GM12864 (cell line): ENCODE measurements at places on chromosomes 3 and 15.

DNA sequence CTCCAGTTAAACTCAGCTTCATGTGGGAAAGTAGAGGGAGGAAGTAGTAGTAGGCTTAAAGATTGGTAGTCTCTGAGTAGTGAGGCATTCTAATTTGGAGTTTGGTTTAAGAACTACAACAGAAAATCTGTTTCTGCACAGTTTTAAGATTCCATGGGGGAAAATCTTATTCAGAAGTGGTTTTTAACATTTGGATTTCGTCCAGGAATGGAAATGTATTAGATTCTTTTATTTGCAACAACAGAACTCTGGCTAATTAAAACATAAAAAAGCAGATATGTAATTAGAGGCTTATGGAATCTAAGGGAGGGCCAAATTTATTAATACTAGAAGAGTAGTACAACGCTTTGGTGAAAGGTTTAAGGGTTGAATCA lies 36.0 kb downstream of the NECTIN3 start:
- DNase-seq: no peak

DNA sequence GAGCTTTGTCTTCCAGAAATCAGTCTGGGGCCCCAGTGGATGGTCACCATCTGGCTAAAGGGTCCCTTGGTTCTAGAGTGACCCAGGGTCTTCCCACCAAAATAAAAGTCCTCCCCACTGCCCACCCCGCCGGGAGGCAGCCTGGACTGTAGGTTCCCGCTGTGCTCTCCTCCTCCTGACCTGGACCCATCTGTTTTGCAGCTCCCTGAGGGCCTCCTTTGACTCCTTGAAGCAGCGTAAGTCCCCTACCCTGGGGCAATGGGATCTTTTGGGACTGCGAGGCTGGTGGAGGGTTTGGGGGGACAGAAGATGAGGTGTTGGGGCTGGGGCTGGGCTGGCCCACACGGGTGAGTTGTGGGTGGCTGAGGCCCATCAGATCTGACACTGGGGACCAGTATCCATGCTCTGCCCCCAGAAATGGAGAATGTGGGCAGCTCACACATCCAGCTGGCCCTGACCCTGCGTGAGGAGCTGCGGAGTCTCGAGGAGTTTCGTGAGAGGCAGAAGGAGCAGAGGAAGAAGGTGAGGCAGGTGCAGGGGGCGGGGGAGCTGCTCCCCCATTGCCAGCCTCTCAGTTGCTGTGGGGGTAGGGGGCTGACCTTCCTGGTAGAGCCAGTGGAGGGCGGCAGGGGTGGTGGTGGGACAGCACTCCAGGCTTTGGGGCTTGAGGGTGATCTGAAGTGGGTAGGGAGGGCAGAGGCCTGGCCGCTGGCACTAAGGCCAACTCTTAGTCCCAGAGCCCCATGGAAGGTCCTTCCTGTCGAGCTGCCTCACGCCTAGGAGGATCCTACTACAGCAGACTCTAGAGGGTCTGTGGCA lies 30.4 kb downstream of the PSTPIP1 start:
- DNase-seq: no peak

- DNase-seq: no peak
Observed at GRCh38 chr3:178480274-178480673, 56.0 kb upstream of the KCNMB2 start.

GRCh38 chr3:197520311-197521276 lies 35.2 kb downstream of the BDH1 start:
- no peak for DNase-seq

DNA sequence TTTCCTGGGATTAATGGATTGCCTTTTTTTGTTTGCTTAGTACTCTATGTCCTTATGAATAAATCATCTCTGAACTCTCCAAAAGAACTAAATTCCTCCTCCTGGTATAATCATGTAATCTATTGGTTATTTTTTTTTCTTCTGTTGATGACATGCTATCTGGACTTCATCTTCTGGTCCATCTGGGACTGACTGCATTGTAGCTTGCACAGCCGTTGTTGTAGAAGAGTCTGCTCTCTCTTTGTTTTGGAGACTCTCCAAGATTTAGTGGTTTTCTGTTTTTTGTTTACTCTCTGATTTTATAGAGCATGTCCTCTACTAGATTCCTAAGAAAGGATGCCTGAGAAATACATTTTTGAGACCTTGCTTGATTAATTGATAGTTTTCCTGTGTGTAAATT lies 19.1 kb downstream of the IREB2 start:
- no peak for DNase-seq

- no peak for DNase-seq
Observed at GRCh38 chr3:100880072-100880471, 113.1 kb downstream of the ABI3BP start.

DNA sequence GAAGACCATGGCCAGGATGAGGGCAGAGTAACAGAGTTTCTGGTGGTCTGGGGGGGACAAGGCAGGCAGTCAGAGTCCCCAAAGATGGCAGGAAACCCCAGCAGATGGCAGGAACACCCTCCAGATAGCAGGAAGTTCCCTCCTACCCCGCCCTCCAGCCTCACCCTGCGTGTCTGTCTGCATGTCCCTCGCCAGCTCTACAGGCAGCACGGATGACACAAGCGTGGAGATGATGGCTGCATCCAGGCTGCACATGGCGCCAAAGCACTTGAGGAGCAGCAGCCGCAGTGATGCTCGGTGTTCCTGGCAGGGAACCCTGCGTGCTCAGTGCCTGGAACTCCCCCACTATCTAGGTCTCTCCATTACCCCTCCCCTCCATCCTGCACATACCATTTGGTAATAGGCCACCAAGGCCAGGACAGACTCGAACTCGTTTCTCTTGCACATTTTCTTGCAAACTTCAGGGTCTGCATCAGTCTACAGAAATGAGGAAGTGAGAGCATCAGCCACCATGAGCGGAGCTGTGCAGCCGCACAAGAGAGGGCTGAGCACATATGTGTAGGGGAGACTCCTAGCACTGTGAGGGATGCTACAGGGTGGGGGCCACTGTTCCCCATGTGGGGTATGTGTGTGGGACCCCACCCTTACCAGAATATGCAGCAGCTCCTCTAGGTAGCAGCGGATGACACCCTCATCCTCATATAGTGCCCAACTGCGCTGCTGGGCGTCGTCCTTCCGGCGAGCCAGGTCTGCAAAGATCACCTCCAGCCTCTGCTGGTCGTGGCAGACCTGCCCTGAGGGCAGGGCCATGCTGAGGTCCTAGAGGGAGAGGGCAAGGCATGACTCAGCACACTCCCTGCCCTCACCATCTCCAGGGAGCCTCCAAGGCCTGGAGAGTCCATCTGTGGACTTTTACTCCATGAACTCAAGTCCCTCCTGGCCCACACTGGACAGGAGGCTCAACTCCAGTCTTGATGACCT lies 6.0 kb downstream of the NCKIPSD start:
- no peak for DNase-seq

GRCh38 chr15:45628136-45628535 lies 6.7 kb upstream of the SQOR start:
- no peak for DNase-seq

GRCh38 chr3:71428841-71429596 lies 154.5 kb downstream of the FOXP1 start:
- DNase-seq: no peak
